Stimulated activated naive B cell treated with anti-CD40 and anti-IgM and Interleukin-4, amounts not matched to agents 10 μg/mL and 1 μg/mL and 100 μg/mL, for 72 hours (primary cell): ENCODE measurements at places on chromosomes 12 and 14.

DNA sequence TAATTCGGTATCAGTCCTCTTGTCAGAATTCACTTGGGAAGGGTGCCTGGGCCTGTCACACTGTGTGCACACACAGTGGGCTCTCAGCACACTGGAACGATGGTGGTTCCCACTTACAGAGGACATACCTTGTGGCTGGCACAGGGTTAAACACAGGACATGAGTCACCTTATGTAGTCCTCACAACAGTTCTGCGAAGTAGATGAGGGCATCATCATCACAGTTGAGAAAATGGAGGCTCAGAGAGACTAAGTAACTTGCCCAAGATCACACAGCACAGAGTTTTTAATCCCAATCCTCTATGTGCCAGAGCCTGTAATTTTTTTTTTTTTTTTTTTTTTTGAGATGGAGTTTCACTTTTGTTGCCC is 90.7 kb downstream of the NINJ2 start:
- no peak for DNase-seq

DNA sequence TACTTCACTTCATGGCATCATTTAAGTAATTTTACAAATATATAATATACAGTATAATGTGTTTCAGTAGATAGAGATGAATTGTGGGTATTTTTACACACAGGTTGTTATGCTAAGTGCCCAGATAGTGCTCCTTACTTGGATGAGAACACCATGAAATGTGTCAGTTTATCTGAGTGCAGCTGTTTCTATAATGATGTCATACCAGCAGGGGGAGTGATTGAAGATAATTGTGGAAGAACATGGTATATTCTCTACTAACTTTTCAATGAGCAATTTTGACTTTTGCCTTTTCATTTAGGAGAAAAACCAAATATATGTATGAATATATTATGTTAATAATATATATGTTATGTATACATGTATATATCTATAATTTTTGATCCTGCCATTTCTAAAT is 221.6 kb downstream of the LRRK2 start:
- DNase-seq = no peak

GRCh38 chr14:91873471-91874415 is 6.4 kb upstream of the TC2N start:
- DNase-seq = peak; percentile 59

- DNase-seq = no peak
Observed at GRCh38 chr12:54273981-54274380, 5.9 kb downstream of the CBX5 start.

DNA sequence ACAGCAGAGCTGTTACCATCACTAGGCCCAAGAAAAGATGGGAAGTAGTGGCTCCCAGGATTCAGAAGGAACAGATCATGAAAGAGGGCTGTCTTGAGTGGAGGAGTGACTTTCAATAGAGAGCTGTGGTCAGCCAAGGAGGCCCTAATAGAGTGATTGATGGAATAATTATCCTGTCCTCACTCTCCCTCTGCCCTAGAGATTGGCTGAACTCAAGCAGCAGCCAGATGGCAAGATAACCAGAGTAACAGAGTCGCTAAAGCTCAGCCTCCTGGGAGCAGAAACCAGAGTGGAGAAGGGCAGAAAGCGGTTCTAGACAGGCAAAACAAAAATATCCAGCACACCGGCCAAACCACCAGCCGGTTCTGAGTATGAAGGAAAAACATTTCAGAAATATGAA is 23.1 kb downstream of the GMFB start:
- no peak for DNase-seq

- DNase-seq = no peak
Observed at GRCh38 chr12:52573306-52573705, 337 bp downstream of the KRT74 start.

DNA sequence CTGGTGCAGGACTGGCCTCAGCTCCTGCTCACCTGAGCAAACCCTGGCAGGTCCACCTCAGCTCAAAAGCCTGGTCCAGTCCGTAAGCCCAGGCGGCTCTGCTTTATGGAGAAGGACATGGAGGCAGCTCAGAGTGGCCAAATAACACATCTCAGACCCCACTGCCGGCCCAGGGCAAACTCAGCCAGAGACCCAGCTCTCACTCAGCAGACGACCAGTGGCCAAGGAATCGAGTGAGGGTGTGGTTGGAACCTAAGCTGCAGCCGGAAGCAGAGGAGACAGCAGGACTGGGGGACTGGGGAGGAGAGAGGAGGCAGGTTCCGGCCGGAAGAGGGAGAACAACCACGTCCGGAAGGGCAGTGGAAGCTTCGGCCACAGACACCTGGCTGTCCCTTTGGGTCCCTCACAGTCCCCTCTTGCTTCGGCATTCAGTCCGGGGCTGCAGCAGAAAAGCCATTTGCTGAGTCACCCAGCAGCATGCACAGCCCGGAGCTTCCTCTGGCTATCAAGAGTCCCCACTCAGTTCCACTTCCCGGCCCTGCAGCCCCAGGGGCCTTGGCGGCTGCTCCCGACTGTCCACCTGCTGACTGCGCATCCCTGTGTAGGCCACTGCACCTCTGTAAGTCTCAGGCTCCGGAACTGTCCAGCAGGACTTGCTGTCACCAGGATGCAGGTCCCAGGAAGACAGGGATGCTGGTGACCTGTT is 104.0 kb downstream of the CALM1 start:
- DNase-seq = no peak
